ENCODE measurements at places on chromosomes 4 and X.

GRCh38 chr4:87499403-87500091 lies 29.6 kb downstream of the SPARCL1 start:
- no peak for DNase-seq

DNA sequence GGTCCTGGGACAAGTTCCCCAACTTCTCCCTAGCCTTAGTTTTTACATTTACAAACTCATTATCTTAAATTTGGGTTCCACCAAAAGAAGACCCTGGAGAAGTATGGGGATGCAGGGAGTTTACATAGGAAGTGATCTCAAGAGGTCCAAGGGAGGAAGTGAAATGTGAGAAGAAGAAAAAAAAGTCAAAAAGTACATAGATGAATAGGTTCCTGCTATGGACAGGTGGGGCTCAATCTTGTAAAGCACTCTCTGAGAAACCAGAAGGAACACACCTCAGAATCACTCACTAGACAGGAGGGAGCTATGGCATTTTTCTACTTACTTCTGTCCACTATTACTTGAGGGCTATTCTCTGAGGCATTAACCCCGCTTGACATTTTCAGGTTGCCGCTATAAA lies 56.6 kb downstream of the ARHGAP6 start:
- DNase-seq, result no peak

- DNase-seq, result no peak
Observed at GRCh38 chr4:155632310-155632840, 34.3 kb upstream of the GUCY1A1 start.

GRCh38 chrX:131617182-131617581 lies 73.3 kb downstream of the OR13H1 start:
- DNase-seq, result peak; percentile 7

- DNase-seq, result no peak
Observed at GRCh38 chr4:53234669-53235068, 131.2 kb downstream of the SCFD2 start.

- peak; percentile 68 for DNase-seq
Observed at GRCh38 chrX:24025741-24026403, 1.1 kb downstream of the KLHL15 start.

DNA sequence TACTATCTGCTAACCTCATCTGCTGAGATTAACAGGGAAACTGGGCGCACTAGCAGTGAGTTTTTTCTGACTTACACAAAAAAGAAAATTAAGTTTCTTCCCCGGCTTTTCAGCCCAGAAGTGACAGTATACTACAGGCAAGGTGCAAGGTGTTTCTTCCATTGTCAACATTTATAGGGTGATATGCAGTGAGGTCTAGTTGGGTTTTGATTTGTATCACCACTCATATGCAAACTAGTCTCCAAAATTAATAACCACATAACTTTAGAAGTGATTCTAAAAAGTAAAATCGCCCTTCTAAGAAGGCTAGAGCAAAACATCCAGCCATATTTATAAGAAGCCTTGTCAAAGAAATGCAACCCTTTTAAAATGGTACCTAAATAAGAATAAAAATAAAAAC lies 640.1 kb downstream of the ARAP2 start:
- no peak for DNase-seq

GRCh38 chr4:2385516-2385915 lies 32.9 kb downstream of the ZFYVE28 start:
- no peak for DNase-seq

DNA sequence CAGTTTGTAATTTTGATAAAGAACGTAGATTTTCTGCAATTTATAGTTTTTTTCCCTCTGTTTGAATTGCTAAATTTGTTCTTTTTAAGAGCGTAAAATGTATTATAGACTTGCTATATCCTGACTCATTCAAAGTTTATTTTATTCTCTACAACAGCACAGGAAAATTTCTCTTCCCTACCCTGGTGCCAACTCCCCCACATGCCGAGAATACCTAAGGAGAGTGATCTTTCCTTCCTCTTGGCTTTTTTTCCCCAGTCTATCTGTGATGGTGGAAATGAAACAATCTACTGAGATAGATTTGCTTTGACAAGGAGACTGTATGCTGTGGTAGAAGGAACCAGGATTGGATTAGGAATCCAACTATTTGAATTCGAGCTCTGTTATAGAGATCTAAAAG lies 271.6 kb downstream of the TLL1 start:
- peak; percentile 4 for DNase-seq

GRCh38 chr4:20640989-20641388 lies 59.3 kb upstream of the PACRGL start:
- no peak for DNase-seq

DNA sequence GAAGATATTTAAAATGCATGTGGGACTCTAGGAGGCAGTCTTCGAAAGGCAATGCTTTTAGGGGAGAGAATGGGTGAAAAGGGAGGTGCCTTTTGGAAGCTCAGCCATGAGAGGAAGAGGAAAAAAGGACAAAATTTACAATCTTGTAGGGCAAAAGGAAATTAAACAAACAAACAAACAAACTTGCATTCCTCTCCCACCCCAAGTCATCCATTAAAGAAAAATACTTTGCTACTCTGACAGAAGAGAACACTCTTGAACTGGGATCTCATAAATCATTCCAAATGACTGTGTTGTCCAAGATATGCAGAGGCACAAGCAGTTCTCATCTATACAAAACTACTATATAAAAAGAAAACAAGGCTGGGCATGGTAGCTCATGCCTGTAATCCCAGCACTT lies 46.7 kb downstream of the HELQ start:
- DNase-seq, result no peak

GRCh38 chr4:8817813-8818062 lies 53.9 kb downstream of the HMX1 start:
- DNase-seq, result no peak

GRCh38 chrX:132127743-132128142 lies at the start of gene FRMD7:
TSS of gene FRMD7 (minus strand) at chrX:132128020. CDS start at chrX:132127844, 176 bp downstream.
- DNase-seq, result peak; percentile 6

GRCh38 chrX:115452251-115452650 lies 108.7 kb upstream of the PLS3 start:
- DNase-seq, result peak; percentile 59

GRCh38 chrX:15242899-15243555 lies 26.9 kb downstream of the ASB9 start:
- DNase-seq, result peak; percentile 63

DNA sequence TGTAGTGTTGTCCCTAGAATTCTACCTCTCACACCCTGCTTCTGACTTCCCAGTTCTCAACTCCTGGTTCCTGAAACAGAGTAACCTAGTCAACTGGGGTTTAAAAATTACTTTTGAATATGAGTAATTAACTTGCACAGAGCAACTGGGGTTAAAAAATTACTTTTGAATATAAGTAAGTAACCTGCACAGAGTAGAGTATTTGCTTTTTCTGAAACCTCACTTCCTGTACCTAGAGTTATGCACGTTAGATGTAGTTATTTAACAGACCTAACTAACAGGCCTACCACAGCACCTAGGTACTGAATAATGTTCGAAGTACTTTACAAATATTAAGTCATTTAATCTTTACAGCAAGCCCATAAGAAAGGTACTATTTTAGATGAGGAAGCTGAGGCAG lies 32.9 kb downstream of the SLC39A8 start:
- DNase-seq, result no peak

GRCh38 chrX:105738162-105738561 lies 84.2 kb upstream of the NRK start:
- no peak for DNase-seq

GRCh38 chr4:8547912-8548730 lies 32.1 kb upstream of the GPR78 start:
- no peak for DNase-seq

DNA sequence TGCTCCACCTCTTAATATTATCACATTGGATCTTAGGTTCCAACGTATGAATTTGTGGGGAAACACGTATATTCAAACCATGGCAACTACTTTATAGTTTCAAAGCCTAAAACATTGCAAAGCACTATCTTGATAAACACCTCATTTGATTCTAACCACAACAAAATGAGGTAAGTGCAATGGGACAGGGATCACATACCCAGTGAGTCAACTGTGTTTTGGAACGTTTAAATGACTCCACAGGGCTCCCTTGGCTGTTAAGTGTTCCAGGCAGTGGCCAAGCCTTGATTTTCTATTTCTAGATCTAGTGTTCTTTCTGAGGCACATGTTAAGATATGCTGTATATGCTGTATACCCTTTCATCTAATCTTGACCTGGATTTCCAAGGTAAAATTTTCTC lies 54.5 kb upstream of the C1QTNF7 start:
- peak; percentile 14 for DNase-seq

DNA sequence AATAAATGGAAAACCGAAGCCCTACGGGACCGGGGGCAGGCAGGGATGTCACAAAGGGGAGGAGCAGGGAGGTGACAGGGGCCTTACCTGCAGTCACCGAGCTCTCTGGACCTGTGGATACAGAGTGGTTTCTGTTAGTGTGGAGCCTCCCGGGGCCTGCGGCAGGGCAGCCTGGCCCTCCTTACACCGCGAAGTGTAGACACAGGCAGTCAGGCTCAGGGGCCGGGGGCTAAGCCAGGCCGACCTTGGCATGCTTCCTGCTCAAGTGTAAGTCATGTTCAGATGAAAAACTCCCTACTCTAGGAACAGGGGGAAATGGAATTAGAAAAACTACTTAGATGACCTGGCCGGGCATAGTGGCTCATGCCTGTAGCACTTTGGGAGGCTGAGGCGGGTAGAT lies 4.3 kb downstream of the FAM3A start:
- no peak for DNase-seq

DNA sequence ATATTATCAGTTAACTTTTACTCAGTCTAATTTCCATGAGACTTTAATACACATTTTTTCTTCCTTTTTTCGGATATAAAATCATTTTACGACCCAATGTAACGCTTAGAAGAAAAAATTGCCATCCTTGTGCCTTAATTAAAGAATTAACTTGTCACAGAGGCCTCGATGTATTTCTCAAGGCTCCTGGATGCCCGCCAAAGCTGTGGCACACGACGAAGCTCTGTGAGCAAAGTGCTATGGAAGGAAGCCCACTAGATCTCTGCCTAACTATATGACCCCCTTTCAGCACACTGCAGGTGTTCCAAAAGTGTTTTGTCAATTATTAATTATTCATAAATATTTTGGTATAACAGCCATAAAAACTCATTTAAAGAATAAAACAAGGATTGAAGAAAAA lies 54.4 kb downstream of the TAPT1 start:
- no peak for DNase-seq
